Vagina (tissue), 2 donors: ENCODE measurements at places on chromosomes 7 and 10. TPM values are rescaled to one million over a fixed set of nuclear protein-coding genes. Genes with fewer than 3 reads are reported as not detected.

RHBDD2 gene
- total RNA-seq = 34.1 TPM

DLX5 gene
- total RNA-seq = 3.7 TPM

LGI1 gene
- total RNA-seq = 0.74 TPM

BLNK gene
- 8.8 TPM for total RNA-seq

GRCh38 chr10:108252771-108253170 is 1088.3 kb upstream of the SORCS1 start:
- no peaks in the 10 kb centered on the region for H3K27me3 ChIP-seq
- no peaks in the 10 kb centered on the region for H3K36me3 ChIP-seq
- no peak overlapping the region for H3K4me3 ChIP-seq
- DNase-seq = no peak
- no peaks in the 10 kb centered on the region for H3K4me1 ChIP-seq

GRCh38 chr10:70558871-70559810 is 43.4 kb downstream of the PRF1 start:
- peaks cover 15% of the 10 kb centered on the region for H3K4me1 ChIP-seq
- H3K27me3 ChIP-seq = no peaks in the 10 kb centered on the region

DNA sequence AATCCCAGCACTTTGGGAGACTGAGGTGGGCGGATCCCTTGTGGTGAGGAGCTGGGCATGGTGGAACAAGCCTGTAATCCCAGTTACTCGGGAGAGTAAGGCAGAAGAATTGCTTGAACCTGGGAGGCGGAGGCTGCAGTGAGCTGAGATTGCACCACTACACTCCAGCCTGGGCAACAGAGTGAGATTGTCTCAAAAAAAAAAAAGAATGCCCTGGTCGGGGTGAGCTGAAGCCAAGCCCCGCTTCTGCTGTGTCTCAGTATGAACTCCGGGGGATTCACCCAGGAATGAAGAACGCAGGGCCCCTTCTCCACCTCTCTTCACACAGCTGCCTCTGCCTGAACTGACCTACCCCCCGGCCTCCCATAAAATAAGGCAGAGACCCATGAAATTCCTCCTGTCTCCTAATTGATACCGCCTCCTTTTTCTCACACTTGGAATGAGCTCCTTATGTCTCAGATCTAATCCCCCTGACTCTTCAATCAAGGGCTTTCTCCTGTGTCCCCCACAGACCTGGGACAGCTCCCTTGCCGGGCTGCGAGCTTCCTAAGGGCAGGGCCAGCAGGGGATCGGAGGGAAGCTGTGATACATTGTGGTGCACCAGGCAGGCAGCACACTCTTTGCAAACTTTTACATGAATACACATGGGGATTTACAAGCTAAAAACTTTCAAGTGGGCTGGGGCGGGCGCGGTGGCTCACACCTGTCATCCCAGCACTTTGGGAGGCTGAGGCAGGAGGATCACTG is 911 bp upstream of the ZP3 start:
- peaks cover 7% of the 10 kb centered on the region for H3K4me1 ChIP-seq
- no peak for DNase-seq
- H3K27ac ChIP-seq = no peak overlapping the region
- no peaks in the 10 kb centered on the region for H3K36me3 ChIP-seq
- H3K4me3 ChIP-seq = no peak overlapping the region
